ENCODE measurements at places on chromosomes 12 and 14.

- no peak for DNase-seq
Measured at GRCh38 chr12:92673756-92674155, 29.0 kb upstream of the PLEKHG7 start.

DNA sequence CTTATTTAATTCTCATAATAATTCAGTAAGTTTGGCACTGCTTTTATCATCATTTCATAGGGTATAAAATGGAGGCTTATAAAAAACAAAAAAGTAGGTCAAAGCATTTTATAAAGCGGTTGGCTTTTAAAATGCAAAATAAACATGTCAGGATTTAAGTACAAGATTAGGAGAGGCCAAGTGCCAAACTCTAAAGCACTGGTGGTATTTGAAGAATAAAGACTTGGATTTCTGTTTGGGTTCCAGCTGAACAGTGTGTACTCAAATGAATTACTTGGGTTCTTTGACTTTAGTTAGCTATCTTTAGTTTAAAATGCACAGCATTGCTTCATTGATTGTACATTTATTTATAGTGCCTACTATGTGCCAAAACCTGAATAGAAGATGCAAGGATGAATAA is 966.6 kb upstream of the SEL1L start:
- no peak for DNase-seq

- no peak for DNase-seq
Measured at GRCh38 chr12:82673698-82674097, 13.0 kb upstream of the TMTC2 start.

- peak; percentile 26 for DNase-seq
Measured at GRCh38 chr12:57759360-57759980, 4.6 kb downstream of the MARCHF9 start.

DNA sequence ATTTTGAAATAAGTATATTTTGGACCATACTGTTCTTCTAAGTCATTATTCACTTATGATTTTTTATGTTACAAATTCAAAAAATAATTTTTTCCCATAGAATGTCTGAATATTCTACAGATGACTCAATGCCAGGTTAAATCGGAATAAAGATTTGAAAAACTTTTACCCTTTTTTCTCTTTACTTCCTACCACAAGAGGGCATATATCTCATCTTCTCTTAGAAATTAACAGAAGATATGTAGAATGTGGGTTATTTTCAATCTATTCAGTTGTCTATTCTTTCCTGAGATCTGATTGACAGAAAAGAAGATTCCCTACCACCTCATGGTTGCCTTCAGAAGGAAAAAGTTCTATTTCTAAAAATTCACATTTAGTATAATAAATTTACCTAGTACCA is 53.0 kb upstream of the KITLG start:
- no peak for DNase-seq

- no peak for DNase-seq
Measured at GRCh38 chr12:64733857-64734256, 25.3 kb downstream of the GNS start.

GRCh38 chr14:95761436-95761835 is 47.5 kb upstream of the TCL1A start:
- DNase-seq, result no peak

GRCh38 chr12:128042825-128043224 is 224.1 kb upstream of the TMEM132C start:
- no peak for DNase-seq

DNA sequence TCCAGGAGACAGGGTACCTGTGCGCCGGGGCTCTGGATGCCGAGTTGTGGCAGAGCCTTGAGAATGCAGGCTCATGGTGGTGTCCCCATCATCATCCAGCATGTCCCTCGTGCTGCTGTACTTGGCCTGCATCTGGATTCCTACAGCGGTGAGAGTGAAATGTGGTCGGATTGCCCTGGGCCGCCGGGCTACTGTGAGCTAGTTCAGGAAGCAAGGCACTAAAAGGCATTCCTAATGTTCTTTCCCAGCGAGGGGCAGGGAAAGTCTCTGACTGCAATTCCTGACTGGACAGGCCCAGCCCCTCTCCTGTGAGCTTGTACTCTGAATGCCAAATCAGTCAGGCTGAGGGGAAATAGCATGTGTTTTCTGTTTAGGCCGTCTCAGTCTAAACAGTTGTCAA is at the start of gene CLEC1A:
Gene CLEC1A, minus strand, starts transcription at position 195 of the 400 bp plus-strand sequence. Its CDS starts 63 bp downstream, at position 132.
- DNase-seq, result no peak

- DNase-seq, result no peak
Measured at GRCh38 chr14:102408724-102409123, 46.0 kb downstream of the TECPR2 start.

GRCh38 chr14:79542121-79542520 is 669.2 kb downstream of the DIO2 start:
- DNase-seq, result no peak

- no peak for DNase-seq
Measured at GRCh38 chr14:20606190-20606901, 15.2 kb upstream of the RNASE12 start.

Measured in NCI-H2081 (cell line).